ENCODE measurements at places on chromosomes 6 and 20.

GRCh38 chr6:112786801-112787200 is 439.7 kb downstream of the RFPL4B start:
- DNase-seq: no peak

DNA sequence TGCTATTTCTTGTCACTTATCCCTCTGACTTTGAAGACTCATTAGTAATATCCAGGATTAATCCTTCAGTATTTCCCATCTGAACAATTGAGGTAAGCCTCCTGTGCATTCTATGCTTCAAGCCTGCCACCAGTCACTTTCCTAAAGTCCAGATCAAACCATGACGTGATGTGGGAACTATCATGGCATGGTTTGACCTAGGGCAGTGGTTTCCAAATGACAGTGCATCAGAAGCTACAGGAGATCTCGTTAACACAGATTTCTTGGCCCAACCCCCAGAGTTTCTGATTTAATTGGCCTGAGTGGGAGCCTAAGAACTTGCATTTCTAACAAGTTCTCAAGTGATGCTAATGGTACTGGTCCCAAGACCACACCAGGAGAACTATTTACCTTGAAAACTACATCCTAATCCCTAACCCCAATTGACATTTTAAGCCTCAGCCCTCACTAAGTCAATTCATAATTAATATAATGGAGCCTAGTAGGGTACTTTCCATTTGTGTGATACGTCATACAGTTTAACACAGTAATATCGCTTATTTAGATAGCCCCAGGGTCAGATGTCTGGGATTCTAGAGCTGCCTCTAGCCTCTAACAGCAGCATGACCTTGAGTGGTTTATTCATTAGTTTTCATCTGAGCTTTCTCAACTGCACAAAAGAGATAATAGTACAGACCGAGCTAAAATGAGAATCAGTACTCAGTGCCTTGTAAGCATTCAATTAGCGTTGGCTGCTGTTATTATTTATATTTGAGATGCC is 907.6 kb downstream of the TFAP2A start:
- DNase-seq: no peak

- no peak for DNase-seq
These were observed 72.0 kb downstream of the PREP start for GRCh38 chr6:105330913-105331312.

- DNase-seq: no peak
These were observed 1.0 kb downstream of the SCML4 start for GRCh38 chr6:107823047-107823557.

DNA sequence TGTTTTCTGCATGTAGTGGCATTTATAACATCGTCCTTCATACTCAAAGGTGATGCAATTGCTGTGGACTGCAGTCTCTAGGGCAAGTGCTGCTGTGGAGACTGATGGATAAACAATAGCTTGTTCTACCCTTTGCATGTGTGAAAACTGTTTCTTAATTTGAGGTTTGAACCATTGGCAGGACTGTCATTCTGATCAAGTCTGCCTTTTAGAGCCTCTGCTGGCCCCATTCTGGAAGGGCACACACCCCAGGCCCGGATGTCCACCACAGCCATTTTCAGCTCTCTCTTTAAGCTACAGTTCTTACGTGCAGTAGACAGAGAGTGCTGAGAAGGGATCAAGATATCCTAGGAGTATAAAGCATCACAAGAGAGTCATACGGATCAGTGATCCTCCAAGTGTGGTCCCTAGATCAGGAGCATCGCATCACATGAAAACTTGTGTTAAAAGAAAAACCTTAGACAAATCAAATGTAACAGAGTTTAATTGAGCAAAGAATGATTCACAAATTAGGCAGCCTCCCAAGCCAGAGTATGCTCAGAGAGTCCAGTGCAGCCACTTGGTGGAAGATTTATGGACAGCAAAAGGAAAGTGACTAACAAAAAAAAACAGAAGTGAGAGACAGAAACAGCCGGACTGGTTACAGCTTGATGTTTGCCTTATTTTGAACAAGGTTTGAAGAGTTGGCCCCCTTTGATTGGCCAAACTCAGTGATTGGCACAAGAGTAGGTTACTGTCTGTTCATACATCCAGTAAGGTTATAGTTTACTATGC is 52.0 kb downstream of the FRK start:
- peak; percentile 29 for DNase-seq

- no peak for DNase-seq
These were observed 44.0 kb upstream of the DDR1 start for GRCh38 chr6:30840084-30840934.

DNA sequence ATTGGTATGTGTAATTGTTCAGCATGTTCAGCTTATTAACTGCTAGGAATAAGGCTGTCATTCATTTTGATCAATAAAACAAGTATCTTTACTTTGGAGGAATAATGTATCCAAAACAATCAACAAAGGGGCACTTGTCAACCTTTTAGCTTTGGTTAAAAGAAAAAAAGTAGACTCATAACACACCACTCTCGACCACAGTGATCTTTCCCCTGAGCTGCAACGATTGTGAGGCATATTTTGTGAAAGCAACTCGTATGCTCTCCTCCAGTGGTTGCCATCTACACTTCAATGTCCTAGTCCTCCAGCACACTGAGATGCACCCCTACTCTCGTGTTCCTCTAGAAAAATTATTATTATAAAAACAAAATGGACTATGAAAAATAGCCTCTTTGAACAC is 60.1 kb upstream of the PDE7B start:
- DNase-seq: no peak

GRCh38 chr6:110567957-110568696 is 91.7 kb upstream of the SLC22A16 start:
- DNase-seq: no peak

DNA sequence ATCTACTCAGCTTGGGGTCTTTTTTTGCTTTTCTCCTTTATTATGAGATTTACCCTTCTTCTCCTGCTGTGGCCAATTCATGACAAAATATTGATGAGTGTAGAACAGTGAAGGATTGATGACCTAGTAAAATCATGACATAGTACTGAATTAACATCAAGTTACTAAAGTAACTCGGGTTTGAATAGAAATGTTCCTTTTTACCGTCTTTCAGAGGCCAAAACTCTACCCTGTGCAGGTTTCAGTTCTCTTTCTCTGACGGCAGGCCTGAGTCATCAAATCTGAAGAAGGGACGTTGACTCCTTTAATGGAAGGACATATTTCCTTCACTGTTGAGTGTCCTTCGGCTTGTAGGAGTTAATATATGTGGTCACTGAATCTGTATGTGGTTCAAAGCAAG is 80.7 kb downstream of the RREB1 start:
- DNase-seq: no peak

GRCh38 chr6:111941686-111942330 is 68.6 kb upstream of the FYN start:
- DNase-seq: no peak

DNA sequence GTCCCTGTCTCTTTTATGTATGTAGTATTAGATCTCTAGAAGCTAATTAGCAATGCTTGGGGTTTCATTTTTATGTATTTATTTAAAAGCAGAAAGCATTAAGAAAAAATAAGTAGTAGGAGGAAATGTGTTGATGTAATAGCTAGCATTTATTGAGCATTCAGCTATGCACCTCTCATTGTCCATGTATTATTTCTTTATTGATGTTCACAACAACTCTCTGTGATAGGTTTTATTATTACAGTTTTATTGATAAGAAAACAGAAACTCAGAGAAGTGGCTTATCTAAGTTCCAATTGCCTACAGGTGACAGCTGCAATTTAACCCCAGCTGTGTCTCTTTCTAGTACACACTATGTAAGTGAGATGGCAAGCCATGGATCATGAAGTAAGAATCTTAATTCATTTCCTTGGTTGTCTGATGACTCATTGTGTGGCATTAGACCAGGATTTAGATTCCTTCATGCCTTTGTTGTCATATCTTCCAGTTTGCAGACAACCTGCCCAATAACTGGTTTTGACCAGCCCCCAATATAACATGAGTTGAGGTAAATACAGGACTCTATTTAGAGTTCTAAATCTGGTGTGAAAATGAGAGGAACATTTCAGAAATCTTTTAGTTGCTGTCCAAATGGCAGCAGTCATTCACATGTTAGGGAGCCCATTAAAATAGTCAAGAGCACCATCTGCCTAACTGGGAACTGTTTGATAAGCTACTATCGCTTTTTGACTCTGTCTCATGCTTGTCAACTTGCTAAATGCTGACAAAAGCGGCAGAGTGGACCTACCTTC is 170.8 kb upstream of the PHACTR1 start:
- peak; percentile 61 for DNase-seq

GRCh38 chr6:170151804-170152123 is 139.1 kb downstream of the DLL1 start:
- no peak for DNase-seq

- DNase-seq: no peak
These were observed 829.3 kb upstream of the CITED2 start for GRCh38 chr6:140203661-140204147.

- DNase-seq: no peak
These were observed 3.8 kb downstream of the UNC93A start for GRCh38 chr6:167294651-167295494.

DNA sequence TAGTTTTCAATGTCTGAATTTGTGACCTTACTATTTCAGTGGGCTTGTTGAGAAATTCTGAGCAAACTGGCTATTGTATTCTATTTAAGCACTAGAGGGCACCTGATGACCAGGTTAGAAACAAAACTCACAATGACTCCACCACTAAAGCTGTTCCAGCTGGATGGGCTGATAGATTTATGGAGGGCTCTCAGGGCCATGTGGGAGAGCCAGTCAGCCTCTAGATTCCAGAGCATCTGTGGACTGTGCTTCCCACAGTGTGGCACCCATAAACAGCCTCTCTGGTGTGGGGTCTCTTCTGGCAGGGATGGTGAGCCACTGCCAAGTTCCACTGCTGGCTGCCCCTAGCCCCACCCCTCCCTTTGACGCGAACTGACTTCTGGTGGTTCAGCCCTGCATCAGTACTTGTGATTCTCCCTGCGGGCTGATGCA is 29.2 kb downstream of the C6orf58 start:
- peak; percentile 19 for DNase-seq

DNA sequence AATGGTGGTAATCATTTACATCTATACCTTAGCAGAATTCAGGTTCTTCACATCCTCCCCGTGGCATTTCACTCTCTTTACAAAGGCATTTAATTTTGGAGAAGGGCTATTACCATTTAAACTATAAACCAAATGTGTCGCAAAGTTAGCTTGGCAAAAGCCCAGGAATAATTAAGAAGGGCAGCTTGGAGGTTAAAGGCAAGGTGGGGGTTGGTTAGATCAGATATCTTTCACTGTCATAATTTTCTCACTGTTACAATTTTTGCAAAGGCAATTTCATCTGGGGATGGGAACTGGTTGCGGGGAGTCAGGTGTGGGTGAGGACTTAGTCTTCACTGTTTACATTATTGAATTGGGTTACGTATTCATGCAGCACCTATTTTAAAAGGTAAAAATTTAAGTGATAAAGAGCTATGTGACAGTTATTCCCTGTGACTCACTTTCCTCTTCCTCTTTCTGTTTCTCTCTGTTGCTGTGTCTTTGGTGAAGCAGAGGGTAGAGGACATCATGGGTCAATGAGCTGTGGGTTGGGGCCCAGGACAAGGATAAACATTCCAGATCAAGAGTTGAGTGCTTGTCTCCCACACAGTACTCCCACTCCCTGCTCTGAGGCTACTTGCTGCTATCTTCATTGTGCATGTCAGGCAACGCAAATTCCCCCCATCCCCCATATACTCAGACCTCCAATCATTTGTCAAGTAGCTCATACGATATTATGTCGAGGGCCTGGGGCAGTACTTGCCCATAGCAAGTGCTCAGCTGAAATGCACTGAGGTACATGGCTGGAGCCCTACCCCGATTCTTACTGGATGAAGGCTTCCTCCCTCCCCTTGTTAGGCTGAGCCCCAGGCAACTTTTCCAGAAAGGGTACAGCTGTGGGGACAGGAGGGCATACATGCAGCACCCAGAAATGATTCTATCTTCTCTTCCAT is 223.1 kb upstream of the MYLIP start:
- no peak for DNase-seq

DNA sequence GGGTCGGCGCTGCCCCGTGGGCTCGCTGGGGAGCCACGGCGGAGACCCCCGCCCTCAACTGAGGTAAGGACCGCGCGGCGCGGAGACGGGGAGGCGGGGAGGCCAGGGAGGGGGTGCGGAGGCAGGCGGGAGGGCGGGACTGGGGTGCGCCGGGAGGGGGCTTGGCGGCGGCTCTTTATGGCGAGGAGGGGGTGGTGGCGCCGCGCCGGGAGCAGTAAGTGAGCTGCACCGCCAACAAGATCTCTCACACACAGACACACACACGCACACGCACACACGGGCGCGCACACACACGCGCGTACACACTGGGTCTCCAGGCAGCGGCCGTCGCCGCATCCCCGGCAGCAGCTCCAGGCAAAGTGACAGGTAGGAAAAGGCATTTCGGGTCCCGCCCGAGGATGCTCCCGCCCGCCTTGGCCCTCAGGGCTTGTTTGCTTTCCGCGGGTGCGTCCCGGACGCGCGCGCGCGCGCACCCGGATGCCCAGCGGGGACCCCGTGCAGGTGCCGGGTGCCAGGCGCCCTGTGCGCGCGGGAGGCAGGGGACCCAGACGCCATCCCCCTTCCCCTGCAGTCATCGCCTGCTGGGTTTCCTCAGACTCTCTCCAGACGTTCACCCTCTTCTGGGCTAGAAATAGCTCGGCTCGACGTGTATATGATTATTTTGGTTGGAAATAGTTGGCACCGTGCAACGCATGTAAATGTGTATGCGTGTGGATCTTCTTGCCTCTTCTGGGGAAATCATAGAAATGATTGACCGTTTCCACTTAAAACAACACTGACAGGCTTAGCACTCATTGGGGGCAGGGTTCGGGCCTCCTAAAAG is at the start of gene PLCB4:
TSS of gene PLCB4 (plus strand) at position 247 of the 823 bp plus-strand sequence. CDS start 238,728 bp downstream, outside the sequence.
- no peak for DNase-seq

GRCh38 chr6:70538376-70538775 is 28.4 kb upstream of the SDHAF4 start:
- no peak for DNase-seq

GRCh38 chr6:112245511-112246203 is 8.7 kb downstream of the LAMA4 start:
- DNase-seq: no peak

GRCh38 chr6:163355426-163355991 is 59.0 kb upstream of the QKI start:
- peak; percentile 21 for DNase-seq

GRCh38 chr6:43290339-43290904 is 7.6 kb upstream of the SLC22A7 start:
- no peak for DNase-seq

- no peak for DNase-seq
These were observed 1.9 kb upstream of the BLOC1S5 start for GRCh38 chr6:8066108-8066507.

- DNase-seq: no peak
These were observed 127.6 kb downstream of the SYNDIG1 start for GRCh38 chr20:24597051-24597450.

DNA sequence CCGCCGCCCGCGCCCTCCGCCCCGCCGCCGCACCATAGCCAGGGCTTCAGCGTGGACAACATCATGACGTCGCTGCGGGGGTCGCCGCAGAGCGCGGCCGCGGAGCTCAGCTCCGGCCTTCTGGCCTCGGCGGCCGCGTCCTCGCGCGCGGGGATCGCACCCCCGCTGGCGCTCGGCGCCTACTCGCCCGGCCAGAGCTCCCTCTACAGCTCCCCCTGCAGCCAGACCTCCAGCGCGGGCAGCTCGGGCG is 1.5 kb downstream of the FOXC1 start:
- DNase-seq: no peak

GRCh38 chr20:53565254-53565653 is 28.4 kb downstream of the ZNF217 start:
- DNase-seq: no peak

GRCh38 chr6:117205876-117206275 is 59.5 kb upstream of the VGLL2 start:
- no peak for DNase-seq

- DNase-seq: no peak
These were observed 71.1 kb upstream of the RUNX2 start for GRCh38 chr6:45256697-45257695.

- DNase-seq: no peak
These were observed 57.2 kb downstream of the ZNF292 start for GRCh38 chr6:87212596-87212995.

All from retinal pigment epithelial cell (primary cell).